Eye (tissue), 1 donor: ENCODE measurements at places on chromosomes 6 and 20.
A peak's percentile ranks its signal among the peaks of the same experiment; 100 is the strongest.

DNA sequence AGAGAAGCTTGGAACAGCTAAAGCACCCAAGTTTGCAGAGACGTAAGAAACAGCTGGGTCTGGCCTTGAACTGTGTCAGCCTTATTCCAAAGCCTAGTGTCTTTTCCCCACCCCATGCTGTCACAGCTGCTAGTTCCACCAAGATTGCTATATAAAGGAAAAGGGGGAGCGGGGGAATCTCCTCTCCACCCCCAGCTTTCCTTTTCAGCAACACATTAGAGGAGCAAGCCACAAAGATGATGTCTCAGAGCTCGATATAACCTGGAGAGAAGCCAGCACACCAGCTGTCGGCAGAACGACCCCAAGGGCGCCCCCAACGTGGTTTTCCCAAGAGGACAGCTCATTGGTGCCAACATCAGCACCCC, 36.5 kb downstream of the ATP9A start:
- peak; percentile 35 for DNase-seq

DNA sequence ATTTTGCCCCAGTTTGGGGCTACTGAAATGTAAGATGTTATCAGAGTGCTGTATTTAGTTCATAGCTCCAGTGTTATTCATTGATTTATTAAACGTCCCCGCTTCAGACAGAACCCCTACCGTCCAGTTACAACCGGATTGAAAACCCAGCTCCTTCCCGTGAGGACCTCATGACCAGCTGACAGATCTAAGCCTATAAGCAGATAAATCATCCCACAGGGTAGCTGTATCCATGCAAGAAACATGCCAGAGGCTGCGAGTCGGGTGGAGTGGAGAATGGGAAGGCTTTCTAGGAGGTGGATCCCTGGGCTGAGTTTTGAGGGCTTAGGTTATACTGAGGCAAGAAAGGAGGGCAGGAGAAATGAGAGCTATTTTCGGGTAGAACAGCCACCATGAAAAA, 260.0 kb downstream of the ARID1B start:
- DNase-seq = peak; percentile 62

DNA sequence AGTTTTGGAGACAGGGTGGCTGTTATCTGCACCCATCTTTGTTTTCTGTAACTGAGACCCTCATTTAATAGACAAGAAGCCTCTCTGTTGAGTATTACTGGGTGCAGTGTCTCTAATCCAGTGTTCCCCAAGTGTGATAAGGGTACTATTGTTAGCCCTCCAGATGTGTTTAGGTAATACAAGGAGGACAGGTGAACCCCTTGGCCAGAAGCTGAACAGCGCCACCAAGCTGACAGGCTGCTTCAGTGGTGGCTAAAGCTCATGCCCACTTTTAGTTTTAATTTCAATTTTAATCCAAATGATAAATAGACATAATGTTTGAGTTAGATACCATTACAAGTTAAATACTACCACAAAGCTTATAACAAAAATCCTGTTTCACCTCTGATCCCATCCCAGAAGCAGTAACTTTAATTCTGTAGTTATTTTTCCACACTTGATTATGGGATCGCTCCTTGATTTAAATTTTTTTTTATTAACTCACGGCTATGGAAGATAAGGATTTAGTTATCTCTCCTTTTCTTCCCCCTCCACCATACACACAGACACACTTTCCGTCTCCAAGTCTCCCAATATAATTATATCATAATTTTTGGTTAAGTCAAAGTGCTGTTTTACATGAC, 8.4 kb upstream of the STK35 start:
- DNase-seq = no peak

GRCh38 chr6:105882121-105882803, 203.9 kb upstream of the PRDM1 start:
- DNase-seq = no peak

DNA sequence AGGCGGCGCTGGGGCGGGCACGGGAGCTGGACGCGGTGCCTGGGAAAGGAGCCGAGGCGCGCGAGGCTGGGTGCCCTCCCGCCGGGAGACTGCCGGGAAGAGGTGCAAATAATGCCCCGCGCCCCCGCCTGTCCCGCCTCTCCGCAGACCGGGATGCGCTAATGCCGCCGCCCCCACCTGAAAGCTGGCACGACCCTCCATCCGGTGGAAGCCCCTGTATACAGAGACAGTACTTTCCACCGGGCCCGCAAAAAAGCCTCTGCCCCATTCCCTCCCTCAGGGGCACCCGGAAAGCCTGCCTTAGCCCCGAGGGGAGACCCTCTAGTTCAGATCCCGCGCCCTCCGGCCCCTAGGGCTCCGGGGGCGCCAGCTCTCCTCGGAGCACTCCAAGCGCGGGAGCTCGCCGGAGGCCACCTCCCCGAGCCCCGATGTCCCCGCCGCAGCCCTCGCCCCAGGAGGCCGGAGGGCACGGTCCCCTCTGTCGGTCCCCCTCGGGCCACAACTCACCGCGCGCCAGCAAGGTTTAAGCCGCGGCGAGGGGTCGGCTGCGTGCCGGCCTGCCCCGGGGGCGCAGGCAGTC, 1.2 kb downstream of the GRM4 start:
- no peak for DNase-seq

GRCh38 chr6:99344289-99344688, 5.2 kb downstream of the FAXC start:
- DNase-seq = no peak

GRCh38 chr20:31815408-31816188, 3.6 kb upstream of the MYLK2 start:
- peak; percentile 60 for DNase-seq

DNA sequence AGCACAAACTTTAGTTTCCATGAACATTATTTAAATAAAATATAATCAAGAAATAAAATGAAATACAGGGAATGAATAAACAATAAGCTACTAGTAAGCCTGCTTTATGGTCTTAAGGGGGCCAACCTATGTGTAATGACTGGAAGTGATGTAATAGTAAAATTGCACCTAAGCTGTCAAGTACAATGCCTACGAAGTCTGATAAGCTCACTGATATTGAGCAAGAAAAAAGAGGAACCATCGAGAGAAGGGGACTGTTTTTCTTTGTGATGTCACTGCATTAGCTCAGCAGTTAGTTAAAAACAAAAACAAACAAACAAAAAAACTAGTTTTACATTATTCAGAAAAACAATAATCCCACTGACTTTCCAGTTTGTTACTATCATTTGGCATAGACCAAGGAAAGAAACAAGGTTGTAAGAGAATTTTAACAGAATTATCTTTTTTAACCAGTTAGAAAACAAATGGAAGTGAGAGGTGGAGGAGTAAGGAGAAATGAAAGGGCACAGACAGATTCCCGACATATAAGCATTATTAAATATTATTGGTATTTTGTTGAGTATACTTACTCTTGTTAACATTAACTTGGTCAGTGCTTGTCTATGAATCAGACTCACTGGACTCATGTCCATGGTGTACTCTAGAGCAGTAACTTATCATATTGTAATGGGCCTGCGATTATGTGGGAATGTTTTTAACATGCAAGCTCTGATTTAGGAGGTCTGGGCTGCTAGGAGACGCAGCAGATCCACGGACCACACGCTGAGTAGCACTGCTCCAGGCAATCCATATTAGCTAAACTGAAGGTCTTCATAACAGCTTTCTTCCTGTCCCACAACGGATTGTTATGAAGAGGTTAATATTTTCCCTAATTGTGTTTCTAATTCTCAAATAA, 99.6 kb upstream of the HMGCLL1 start:
- DNase-seq = peak; percentile 53

DNA sequence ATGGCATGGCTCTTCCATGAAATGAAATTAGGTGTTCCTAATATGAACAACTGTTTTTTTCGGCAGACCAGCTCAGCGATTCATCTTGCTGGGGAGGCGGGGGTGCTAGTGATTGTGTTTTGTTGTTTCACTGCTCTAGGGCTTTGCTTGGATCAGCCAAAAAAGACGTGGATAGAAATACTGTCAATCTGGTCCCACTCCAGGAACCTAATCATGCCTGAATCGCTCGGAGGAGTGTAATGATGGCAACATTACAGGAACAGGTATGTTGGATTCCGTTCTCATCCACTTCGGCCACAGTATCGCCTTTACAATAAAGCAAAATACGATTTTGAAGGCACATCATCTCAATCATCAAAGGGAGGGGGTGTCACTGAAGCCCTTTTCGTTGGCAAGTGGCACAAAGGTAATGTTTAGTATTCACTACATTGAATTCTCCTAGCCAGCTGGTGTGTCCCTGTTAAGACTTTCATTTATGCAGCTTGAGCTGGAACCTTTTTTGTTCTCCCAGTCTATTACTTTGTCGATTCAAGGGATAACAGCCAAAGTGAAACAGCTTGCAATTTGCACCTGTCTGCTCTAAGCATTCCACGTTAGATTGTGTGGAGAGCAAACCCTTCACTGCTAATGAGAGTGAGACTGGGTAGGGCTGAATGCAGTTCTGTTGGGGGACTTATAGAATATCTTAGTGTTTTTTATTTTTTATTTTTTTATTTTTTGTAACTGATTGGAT, 477.7 kb downstream of the TFAP2A start:
- peak; percentile 42 for DNase-seq

DNA sequence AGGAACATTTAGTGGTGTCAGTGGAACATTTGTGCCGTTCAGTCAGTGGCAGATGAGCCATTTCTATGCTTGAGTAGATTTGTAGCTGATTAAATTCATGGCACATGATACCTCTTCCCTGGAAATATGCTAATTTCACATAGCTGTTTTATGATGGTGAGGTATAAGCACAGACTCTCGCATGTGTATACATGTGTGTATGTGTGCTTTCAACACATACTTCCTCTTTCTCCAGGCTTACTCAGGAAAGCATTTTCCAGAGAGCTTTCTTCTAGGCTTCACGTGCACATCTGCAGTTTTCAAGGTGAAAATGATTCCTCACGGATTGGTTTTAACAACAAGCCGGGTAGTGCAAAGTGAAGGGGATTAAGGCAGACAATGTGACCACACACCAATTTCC, 396.5 kb downstream of the HDGFL1 start:
- no peak for DNase-seq

DNA sequence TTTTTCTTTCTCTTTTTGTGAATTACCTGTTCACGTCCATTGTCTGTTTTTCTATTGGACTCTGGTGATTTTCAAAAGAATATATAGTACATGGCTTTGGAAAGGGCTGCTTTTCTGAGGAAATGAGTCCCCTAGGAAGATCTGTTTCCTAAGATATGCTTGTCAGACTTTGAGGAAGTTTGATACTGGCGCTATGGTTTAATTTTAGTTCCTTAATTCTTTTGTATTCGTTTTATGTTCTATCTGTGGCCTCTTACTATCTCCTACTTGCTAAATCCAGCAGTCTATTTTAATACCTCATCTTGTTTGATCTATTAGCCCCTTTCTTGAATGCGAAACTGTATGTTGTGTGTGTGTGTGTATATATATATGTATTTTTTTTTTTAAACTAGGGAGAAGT, 101.9 kb downstream of the LIN28B start:
- DNase-seq = no peak

DNA sequence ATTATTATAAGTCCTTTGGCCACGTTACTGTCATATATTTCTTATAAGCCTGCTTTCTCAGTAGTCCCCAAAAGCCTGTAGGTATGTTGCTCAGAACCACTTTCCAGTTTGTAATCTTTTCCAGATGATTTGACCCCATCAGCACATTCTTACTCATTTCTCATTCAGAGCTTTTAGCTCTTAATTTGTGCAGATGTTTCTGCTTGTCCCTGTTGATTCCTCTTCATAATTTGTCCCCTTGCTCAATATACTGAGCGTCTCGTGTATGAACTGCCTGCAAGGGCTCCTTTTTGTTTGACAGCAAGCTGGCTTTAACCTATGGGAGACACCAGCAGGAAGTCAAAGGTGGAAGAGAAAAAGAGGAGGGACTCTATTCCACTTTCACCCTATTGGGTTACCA, 733.8 kb upstream of the GJE1 start:
- DNase-seq = peak; percentile 17

GRCh38 chr6:63418741-63419140, 99.0 kb upstream of the LGSN start:
- DNase-seq = no peak

DNA sequence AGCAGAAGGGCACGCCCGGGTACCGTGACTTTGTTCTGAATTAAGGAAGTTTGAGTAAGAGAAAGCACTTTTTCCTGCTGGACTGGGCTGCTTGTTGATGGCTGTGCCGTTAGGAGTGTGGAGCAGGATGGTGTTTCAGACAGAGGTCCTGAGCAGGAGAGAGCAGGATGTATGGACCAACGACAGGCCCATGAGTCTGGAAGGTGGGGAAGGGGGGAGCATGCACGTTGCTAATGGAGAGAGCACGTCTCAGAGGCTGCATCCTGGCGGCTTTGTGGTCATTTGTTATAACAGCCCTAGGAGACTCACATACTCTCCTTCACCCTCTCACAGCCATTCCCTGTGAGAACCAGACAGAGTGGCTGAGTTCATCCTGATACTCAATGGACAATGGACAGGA, 56.8 kb downstream of the PHACTR3 start:
- DNase-seq = no peak

DNA sequence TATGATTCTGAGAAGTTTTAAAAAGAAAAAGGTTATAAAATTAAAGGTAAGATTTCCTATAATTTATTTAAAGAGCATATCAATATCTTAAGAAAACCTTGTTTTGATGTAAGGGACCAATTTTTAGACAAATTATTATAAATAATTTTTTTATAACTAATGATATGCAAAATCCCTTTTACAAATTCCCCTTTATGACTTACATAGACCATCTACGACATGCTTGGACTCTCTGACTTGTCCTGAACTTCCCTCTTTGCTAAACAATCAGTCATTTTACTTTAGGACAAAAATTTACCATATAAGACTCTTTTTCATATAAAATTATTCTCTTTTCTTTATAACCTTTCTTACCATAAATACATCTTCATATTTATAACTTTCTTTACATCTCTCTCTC, 15.3 kb upstream of the ANGPT4 start:
- DNase-seq = no peak

GRCh38 chr20:13147071-13147963, 73.8 kb upstream of the ISM1 start:
- DNase-seq = peak; percentile 30

DNA sequence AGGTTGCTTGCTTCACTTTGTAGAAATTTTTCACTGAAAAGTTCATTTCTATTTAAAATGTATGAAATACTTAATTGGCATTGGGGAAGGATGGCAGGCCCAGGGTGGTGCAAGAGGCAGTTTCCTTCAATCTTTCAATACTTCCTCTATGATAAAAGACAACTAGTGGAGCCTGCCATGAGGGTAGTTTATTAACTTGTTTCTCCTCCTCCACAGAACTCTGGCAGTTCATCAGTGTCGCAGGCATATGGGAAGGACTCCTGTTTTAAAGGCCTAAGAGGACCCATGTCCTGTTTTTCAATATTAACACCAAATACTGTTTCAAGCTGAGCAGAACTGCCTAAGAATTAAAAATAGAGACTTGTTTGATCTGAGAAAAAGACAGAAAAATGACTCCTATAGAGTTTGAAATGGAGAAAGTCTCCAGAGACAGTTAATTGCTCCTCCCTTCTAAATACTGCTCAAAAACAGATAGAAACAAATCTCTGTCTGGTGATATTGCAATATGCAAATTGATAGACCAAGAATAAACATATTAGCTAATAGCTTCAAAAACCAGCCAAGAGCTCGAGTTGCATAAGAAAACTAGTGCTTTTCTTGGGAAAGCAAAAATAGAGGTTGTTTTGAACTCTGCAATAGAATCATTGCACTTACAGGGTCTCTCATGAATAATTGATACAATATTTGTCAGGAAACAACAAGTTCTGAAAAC, 665.7 kb upstream of the SLC35B3 start:
- no peak for DNase-seq
